Activated CD8-positive, alpha-beta memory T cell treated with anti-CD3 and anti-CD28 coated beads for 24 hours (primary cell): ENCODE measurements at places on chromosomes 4 and X.

- no peak for DNase-seq
These were observed 99.5 kb downstream of the CXXC4 start for GRCh38 chr4:104395168-104395614.

DNA sequence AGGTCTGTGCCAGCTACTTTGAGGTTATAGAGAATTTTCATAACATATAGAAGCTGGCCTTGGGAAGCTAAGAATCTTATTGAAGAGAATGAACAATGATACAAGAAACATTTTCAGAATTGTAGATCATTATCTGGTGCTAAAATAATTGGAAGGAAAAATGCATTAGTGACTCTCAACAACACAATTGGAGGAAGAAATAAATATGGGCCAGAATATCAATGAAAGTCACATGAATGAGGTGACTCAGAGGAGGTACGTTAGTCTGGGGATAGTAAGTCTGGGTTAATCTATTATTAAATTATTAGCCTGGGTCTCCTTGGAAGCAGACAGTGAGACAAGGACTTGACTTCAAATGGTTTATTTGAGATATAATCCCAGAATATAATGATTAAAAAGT lies 529.3 kb upstream of the SLIT2 start:
- DNase-seq, result no peak

- no peak for DNase-seq
These were observed 50.4 kb upstream of the PTPN13 start for GRCh38 chr4:86543560-86544309.

- DNase-seq, result no peak
These were observed 52.8 kb downstream of the FAM47C start for GRCh38 chrX:37060999-37061398.

- DNase-seq, result no peak
These were observed 1.2 kb upstream of the XK start for GRCh38 chrX:37684426-37684825.

DNA sequence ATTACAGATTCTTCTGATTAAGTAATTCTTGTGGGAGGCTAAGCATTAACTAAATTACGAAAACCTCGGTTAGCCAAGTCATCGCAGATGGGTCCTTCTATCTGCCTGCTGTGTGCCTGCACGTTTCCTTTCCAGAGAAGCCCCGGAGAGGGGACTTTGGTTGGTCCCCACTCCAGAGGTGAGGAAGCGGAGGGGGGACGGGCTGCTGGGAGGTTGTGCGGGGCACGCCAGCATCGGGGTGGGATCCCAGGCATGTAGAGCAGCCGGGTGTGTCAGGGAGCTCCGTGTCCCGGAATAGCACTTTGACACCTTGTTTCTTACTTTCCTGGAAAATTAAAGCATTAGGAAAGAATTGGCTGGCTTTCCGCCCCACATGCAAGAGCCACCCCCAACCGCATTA lies 26.6 kb downstream of the PIGG start:
- DNase-seq, result no peak

DNA sequence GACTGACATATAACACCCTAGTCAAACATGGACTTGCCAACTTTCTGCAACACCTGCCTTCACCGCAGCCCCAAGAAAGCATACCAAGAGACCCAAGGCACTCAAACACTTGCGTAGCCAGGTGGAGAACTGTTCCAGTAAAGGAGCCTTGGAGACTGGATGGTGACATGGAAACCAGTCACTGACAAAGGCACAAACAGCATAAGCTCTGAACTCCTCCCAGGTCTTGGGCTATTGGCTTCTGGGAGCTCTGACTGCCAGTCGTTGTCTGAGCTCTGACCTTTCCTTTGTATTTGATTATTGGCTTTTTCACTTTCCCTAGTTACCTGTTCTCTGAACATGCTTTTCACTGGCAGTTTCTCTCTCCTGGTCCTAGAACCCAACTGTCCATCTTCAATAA lies 38.3 kb downstream of the ARAP2 start:
- no peak for DNase-seq

DNA sequence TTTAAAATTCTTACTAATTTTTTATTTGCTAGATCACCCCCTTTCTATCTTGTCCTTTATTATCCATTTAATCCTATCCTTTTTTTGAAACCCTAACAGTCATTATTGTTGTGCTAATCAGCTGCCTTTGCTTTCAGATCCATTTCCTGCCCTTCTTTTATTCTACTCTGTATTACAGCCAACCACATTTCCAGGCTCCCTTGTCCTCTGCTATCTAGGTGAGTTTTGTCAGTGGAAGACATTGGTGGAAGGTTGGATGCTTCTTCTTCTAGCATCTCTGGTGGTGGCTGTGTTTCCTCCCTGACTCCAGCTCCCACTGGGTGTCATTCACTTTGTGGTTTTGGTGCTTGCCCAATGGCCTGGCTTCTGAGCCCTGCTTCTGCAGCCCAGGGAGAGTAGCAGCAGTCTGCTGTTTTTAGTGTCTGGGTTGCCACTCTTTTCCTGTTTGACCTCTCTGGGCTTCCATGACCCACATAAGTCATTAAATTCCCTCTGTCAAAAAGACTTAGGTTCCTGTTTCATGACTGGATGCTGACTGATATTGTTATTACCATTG lies 225.2 kb upstream of the PGRMC2 start:
- DNase-seq, result no peak

GRCh38 chr4:148814030-148814429 lies 371.8 kb upstream of the NR3C2 start:
- no peak for DNase-seq

DNA sequence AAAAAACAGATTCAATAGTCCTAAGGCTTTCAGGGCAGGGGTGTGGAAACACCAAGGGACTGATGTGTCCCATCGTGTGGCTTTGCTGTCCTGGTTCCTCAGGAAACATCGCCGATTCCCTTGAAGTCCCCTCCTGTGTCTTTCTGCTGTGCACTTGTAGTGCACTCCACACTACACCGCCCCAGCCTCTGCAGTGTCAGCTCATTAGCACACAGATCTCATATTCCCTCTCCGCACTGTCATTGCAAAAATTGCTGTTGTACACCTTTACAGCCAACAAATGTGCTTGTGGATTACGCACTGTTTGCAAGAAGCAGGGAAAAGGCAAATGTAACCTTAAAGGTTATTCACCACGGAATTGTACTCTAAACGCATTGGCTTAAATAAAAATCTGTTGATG lies 5.3 kb downstream of the GRIA3 start:
- DNase-seq, result no peak

DNA sequence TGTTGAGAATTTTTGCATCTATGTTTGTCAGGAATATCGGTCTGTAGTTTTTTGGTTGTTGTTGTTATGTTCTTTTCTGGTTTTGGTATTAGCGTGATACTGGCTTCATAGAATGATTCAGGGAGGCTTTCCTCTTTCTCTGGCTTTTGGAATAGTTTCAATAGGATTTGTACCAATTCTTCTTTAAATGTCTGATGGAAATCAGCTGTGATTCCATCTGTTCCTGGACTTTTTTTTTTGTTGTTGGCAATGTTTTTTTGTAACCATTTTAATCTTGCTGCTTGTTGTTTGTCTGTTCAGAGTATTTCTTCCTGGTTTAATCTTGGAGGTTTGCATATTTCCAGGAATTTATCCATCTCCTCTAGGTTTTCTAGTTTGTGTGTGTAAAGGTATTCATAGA lies 81.5 kb upstream of the GK2 start:
- no peak for DNase-seq

DNA sequence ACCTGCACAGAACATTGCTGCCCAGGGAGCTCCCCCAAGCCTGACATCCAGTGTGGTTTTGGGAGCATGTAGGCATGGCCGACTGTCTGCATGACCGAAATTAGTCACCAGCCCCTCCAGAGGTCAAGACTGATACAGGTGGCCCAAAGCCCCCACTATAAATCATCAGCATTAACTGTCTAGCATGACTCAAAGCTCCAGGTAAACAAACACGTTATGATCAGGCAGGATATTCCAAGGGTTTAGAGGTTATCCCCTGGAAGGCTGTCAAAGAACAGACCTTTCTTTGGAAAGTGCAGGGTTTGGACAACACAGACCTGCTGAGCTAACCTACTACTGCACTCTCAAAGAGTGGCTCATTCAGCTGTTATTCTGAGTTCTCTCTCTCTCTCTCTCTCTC lies 2.1 kb upstream of the FAM9A start:
- no peak for DNase-seq

DNA sequence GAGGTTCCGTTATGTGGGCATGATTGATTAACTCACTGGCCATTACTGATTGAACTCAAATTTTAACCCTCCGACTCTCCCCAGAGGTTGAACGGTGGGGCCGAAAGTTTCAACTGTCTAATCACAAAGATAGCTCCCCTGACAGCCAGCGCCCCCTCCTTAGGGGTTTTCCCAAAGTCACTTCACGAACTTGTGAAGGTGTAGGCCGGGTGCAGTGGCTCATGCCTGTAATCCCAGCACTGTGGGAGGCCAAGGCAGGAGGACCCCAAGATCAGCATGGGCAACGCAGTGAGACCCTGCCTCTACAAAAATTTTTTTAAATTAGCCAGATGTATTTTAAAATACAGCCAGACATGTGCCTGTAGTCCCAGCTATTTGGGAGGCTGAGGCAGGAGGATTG lies 39.8 kb upstream of the RBM47 start:
- no peak for DNase-seq

DNA sequence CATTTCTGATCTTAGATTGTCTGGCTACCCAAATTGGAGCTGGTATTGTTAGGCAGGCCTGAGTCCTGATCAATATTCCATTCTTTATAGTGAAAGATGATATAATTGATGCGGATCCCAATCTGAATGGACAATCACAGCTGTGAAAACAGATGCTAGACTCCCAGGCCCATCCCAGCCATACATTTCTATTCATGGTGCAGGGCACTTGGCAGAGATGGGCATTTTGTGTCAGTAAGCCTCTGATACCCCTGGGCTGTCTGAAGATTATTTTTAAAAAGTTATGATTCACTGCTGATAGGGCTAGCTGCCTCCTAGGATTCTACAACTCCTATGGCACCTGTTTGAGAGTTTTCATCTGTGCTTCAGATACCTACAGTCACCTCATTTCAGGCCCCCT lies 61.2 kb upstream of the TSPAN7 start:
- no peak for DNase-seq

DNA sequence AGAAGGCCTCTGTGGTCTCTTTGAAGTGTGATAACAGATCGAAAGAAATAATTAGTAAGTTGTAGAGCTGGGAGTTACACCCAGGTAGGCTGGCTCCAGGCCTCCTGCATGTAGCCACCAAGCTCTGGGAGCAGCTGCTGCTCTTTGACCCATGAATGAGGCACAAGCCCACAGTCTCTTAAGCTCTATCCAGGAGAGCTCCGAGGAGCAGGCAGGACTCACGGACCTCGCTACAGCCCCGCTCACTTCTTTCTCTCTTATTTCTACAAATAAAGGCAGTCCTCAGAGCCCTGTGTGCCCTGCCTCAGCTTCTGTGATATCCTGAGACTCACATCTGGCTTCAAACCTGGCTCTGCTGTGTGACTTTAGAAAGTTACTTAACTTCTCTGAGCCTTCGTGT lies 86.9 kb downstream of the EVC start:
- no peak for DNase-seq

GRCh38 chr4:56424176-56424575 lies 11.2 kb downstream of the PPAT start:
- DNase-seq, result no peak

GRCh38 chr4:33429971-33430370 lies 2709.8 kb downstream of the PCDH7 start:
- no peak for DNase-seq

GRCh38 chrX:31136144-31136611 lies 64.3 kb upstream of the FTHL17 start:
- no peak for DNase-seq

- DNase-seq, result no peak
These were observed 321.6 kb upstream of the PCDH10 start for GRCh38 chr4:132827522-132827921.

DNA sequence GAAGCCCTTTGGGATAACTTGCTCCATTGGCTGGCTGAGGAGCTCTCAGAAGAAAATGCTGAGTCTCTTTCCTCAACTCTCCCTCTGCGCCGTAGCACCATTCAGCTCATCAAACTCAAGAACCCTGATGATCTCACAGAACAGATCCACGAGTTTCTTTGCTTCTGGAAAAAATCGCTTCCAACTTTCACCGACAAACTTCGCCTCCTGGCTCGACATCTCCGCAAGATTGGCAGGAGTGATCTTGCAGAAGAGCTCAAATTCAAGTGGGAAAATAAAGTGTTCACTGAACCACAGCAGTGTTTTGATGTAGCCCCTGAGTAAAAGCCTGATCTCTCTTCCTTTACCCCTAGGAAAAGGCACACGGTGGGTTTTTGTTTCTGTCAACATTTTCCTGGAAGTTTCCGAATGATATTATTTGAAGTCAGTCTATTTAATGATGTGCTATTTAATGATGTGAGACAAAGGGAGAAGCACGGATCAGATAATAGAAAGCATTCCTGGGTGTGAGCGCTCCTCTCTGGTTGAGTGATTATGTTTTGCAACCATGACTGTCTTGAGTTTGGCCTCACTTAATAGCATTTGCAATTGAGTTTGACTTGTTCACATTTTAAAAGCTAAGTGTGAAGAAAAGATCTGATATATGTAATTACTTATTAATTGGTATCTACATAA lies 62.2 kb downstream of the DTHD1 start:
- no peak for DNase-seq

GRCh38 chrX:94178145-94178788 lies 504.3 kb downstream of the FAM133A start:
- DNase-seq, result no peak

DNA sequence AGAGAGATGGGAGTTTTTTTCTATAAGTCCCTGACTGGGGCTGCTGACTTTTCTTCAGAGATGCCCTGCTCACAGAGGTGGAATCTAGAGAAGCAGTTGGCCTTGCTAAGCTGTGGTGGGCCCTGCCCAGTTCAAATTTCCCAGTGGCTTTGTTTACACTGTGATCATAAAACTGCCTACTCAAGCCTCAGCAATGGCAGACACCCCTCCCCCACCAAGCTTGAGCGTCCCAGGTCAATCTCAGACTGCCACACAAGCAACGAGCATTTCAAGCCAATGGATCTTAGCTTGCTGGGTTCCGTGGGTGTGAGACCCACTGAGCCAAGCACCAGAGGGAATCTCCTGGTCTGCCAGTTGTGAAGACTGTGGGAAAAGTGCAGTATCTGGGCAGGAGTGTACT lies 199.8 kb upstream of the WDFY3 start:
- DNase-seq, result no peak

DNA sequence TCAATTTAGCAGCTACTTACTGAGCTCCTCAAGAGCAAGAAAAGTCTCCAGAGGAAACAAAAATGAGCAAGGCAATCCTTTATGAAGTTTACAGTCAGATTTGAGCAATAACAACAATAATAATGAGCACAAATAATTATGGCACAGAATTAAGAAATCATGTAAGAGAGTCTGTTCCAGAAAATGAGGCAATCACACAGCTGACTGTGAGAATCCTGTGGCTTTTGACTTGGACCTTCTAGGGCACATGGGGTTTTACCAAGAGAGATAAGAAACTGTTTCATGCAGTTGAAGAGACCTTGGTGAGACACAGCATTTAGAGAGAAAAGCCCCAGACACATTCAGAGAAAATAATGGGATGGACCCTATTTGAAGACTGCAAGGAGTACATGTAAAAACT lies 362.6 kb upstream of the MAGEB2 start:
- no peak for DNase-seq

GRCh38 chr4:57109411-57109846 lies 756 bp downstream of the IGFBP7 start:
- no peak for DNase-seq

- DNase-seq, result peak; percentile 71
These were observed 61.5 kb upstream of the MMAA start for GRCh38 chr4:145557720-145558119.

GRCh38 chr4:122781486-122781885 lies 45.1 kb upstream of the FGF2 start:
- no peak for DNase-seq
